Stimulated activated CD8-positive, alpha-beta memory T cell treated with anti-CD3 and anti-CD28 coated beads, Interleukin-4, amount 100 ng/mL, for 48 hours (primary cell): ENCODE measurements at places on chromosomes 3 and 15.

GRCh38 chr3:48038971-48039481 is 22.8 kb upstream of the MAP4 start:
- DNase-seq, result no peak

DNA sequence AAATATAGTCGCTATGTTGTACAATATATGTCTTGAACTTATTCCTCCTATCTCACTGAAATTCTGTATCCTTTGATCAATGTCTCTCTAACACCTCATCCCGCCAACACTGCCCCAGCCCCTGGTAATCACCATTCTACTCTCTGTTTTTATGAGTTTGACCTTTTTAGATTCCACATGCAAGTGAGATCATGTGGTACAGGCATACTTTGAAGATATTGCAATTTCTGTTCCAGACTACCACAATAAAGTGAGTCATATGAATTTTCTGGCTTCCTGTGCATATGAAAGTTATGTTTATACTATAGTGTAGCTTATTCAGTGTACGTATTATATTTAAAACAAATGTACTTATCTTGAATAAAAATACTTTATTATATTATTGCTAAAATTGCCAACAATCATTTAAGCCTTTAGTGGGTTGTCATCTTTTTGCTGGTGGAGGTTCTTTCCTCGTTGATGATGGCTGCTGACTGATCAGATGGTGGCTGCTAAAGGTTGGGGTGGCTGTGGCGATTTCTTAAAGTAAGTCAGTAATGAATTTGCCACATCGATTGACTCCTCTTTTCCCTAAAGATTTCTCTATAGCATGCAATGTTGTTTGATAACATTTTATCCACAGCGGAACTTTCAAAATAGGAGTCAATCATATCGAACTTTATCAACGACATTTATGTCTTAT is 257.2 kb downstream of the NFKBIZ start:
- DNase-seq, result no peak

GRCh38 chr3:54837964-54838363 is 89.9 kb downstream of the LRTM1 start:
- no peak for DNase-seq

DNA sequence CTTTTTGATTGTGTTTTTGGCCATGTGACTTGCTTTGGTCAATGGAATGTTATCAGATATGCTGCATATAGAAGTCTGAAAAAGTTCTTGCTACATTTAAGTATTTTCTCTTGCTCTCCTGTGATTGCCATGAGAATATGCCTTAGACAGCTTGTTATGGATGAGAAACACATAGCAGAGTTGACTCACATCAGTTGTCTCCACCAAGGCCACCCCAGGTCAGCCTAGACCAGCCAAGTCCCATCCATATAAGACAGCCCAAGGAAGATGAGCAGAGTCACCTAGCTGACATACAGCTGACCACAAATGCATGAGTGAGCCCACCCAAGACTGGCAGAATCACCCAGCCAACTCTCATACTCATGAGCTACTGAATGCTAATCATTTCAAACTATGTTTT is 153.0 kb downstream of the THRB start:
- DNase-seq, result no peak

GRCh38 chr3:22421589-22421988 is 670.6 kb upstream of the ZNF385D start:
- DNase-seq, result no peak

DNA sequence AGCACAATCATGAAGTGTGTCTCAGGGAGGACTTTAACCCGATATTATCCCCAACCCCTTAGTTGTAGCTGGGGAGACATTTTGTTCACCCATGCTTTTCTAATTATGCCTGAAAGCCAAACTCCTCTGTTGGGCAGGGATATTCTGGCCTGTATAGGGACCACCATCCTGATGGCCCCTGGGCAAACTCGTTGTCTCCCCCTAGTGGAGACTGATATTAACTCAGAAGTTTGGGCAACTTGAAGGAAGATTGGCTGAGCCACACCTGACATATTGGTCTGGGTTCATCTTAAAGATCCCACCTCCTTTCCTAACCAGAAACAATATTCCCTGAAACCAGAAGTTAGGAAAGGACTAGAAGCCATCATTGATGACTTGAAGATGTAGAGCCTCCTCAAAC is 42.3 kb downstream of the TM4SF18 start:
- no peak for DNase-seq

DNA sequence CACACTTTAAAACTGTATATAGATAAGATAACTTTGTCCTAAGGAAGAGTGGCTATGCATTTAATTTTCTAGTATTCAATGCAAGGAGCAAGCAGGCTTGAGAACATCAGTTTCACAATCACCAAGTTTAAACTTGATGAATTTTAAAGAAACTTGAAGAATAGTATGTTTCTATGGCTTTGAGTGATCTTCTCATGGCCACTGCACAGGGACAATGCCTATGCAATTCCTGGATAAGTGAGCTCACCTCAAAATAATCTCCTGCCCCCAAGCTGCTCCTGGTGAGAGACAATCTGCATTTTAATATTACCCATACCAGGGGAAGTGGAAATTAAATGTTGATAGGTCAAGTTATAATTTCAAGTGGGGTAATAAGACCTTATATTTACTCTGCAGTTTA is 376.6 kb upstream of the CBLB start:
- DNase-seq, result no peak

GRCh38 chr15:57495554-57496165 is 96.0 kb upstream of the MYZAP start:
- no peak for DNase-seq

DNA sequence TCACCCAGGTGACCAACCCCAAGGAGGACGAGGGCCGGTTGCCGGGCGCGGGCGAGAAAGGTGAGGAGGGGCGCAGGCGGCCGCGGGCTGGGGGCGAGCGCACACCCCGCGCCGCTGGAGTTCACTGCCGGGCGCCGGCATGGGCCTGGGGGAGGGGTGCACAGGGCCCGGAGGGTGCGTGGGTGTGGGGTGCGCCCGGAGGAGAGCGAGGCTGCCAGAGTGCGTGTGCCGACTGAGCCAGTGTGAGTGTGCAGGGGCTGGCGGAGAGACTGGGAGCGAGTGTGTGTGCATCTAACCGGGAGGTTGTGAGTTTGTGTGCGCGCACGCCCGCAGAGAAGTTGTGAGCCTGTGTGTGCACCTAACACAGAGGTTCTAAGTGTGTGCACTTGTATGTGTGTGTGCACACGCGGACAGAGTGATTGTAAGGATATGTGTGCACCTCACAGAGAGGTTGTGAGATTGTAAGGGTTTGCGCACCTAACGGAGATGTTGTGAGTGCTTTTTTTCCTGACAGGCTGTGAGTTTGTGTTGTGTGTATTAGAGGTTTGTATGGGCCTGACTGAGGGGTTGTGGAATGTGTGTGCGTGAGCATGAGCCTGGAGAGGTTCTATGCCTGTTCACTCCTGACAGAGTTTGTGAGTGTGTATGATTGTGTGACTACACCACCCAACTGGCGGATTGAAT is 681 bp downstream of the CTDSPL start:
- peak; percentile 57 for DNase-seq

DNA sequence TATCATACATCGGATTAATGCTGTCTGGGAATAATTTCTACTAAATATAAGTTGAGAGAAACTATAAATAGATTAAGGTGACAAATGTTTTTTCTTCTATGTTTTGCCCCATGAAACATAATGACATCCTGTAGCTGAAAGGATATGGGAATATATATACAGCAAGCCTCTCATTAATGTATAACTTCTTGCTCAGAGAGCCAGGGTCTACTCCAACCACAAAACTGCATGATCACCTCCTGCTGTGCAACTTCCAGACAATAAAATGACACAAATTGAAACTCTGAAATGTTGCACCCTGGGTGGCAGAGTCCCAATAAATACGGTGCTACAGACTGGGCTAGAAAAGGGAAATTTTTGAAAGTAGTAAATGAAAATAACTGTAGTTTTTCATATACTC is 571.9 kb upstream of the CBLB start:
- no peak for DNase-seq

DNA sequence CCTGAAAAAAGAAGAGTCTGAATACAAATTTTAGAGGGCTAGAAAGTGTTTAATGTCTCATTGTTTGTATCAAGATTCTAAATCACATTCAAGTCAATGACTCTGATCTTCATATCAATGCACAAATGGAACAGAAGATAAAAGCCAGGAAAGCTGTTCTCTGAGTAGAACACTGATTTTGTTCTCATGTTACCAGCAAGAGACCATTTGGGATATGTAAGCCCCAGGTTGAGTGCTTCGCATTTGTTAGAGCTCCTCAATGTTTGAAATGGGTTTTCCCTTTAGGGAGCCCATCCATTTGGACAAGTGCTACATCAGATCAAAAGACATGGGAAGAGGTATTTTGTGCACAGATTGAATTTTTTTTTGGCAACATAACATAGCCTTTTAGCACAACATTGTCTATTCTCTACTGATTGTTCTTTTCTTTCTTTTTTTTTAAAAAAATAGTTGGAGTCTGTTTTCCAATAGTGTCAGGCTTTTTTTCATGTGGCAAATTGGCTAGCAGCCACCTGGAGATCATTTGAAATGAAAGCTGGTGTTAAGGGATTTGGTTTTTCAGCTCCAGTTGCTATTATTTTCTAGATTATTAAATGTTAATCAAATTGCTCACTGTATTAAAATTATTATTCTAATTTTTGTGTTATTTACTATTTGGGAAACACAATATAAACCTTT is 74.5 kb upstream of the ZPLD1 start:
- DNase-seq, result no peak

DNA sequence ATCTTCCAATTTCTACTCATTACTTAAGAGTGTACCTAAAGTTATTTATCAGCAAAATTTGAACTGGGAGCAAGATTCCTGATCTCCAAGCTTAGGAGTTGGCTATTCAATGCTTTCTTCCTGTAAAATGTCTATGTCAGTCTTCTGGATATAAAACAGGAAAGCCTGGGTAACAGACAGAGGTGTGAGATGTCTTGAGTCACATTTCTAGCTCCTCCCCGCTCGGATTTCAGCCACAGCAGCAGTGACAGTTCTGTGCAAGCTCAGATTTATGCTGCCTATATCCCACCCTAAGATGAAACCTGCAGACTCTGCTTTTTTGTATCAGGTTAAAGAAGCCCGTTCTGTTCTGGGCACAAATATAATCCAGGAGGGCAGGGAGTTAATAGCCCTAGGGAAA is 2.1 kb upstream of the ARMC8 start:
- DNase-seq, result no peak

DNA sequence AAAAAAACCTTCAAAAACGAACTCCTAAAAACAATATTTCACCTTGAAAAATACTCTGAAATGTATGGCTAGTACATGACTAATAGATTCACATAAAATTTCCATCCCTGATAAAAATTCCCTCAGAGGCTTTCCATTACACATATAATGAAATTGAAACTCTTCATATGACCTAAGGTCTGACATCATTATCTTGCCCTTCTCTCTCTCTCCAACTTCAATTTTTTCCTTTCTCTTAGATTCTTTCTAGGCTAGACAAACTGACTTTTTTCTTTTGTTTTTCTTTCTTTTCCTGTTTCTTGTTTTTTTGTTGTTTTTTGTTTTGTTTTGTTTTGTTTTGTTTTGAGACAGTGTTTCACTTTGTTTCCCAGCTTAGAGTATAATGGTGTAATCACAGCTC is 1220.5 kb downstream of the ROBO2 start:
- DNase-seq, result no peak

DNA sequence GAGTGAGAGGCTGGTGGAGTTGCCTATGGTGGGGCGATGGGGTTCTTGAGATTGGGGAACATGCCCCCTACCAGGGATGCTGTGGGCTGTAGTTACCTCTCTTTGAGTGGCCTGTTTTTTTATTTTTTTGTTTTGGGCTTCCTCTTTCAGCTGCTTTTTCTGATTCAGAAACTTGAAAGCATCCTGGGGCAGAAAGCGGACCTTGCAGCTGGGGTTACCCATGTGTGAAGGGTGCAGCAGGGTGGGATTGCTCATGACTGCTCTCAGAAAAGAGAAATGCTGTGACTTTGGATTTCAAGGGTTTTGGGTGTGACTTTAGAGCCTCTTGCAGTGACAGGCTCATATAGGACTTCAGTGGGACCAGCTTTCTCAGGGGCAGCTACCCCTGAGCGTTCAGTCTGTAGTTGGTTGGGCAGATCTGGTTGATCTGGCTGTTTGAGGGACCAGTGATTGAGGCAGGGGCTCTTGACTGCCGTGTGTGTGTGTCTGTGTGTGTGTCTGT is 1.8 kb downstream of the LIMD1 start:
- peak; percentile 38 for DNase-seq

DNA sequence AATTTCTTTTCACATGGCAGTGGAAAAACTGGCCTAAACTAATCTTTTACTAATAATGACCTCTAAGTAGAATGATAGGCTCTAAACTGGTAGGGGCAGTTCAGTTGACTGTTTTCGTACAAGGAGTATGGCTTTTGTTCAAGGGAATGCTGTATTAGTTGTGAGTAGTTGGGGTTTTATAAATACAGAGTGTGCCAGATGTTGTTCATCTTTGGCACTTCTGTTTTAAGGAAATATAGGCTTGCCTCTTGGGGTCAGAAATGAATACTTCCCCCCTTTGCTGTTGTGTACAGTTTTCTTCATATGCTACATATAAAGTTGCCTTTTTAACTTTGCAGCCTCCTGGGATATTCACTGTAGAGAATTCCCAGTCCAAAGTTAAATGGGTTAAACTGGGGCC is 181.0 kb upstream of the CGNL1 start:
- DNase-seq, result no peak

- no peak for DNase-seq
These were observed 374.2 kb upstream of the ICE2 start for GRCh38 chr15:60853109-60853508.

- DNase-seq, result no peak
These were observed 135.1 kb downstream of the TMCO5A start for GRCh38 chr15:38069511-38070011.

DNA sequence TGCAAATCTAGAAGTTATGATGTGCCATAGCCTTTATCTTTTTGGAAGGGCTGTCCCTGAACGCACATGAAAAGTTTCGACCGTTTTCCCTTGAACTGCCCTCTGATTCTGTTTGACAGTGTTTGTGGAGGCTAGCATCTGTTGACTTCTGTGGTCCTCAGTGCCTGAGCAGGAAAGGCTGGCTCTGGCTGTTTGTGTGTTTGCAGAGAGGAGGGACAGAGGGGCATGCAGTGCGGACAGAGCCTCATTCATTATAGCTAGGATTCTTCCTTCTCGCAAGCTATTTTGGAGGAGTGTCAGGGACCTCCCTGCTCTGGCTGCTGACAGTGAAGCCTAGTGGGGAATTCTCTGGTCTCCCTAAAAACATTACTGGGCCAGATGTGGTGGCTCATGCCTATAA is 64.5 kb downstream of the CDAN1 start:
- no peak for DNase-seq

GRCh38 chr3:177929310-177929709 is 606.9 kb upstream of the KCNMB2 start:
- no peak for DNase-seq
